ENCODE measurements at places on chromosomes 3 and 15. TPM values are rescaled to one million over a fixed set of nuclear protein-coding genes. Genes with fewer than 3 reads are reported as not detected.
A peak's percentile ranks its signal among the peaks of the same experiment; 100 is the strongest.

DNA sequence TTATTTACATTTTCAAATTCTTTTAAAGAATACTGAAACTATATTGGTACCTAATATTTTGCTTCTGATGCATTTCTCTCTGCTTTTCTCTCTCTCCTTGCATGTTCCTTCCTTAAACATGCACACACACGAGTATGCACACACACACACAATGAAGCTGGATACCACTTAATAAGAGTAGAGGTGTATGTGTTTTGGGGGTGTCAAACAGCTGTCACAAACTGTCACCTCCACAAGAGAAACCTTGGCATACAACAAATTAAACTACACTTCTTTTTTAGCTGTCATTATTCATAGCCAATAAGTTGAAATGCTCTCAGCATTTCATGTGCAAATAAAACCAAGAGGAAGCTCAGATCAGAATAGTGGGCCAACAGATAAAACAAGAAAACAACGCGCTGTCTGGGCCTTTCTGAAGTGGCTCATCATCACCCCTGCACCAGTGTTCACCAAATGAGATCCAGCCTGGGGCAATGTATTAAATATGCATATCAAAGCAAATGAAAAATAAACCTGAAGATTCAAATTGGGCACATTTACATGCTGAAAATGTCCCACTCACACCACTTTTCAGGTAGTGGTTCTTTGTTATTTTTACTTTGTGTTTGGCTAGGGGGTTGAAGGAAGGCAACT, 9.7 kb downstream of the MEIS2 start:
- DNase-seq = no peak

DNA sequence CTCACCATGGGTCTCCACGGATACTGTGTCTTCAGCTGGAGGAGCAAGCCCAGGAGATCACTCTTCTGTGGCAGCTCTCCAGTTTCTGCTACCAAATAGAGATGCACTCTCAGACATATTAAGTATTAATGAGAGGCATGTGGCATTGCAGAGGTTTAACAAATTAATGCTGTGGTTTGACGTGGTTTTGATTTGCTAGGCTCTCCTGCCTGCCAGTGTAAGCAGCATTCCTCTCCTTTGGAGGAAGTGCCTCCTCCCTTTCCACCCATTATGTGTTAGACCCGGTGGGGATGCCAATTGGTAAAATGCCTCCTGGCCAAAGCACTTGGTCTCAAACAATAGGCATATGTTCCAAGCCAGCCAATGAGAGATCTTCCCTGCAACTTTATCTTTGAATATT, 124.8 kb downstream of the MYLK start:
- peak; percentile 68 for DNase-seq

DNA sequence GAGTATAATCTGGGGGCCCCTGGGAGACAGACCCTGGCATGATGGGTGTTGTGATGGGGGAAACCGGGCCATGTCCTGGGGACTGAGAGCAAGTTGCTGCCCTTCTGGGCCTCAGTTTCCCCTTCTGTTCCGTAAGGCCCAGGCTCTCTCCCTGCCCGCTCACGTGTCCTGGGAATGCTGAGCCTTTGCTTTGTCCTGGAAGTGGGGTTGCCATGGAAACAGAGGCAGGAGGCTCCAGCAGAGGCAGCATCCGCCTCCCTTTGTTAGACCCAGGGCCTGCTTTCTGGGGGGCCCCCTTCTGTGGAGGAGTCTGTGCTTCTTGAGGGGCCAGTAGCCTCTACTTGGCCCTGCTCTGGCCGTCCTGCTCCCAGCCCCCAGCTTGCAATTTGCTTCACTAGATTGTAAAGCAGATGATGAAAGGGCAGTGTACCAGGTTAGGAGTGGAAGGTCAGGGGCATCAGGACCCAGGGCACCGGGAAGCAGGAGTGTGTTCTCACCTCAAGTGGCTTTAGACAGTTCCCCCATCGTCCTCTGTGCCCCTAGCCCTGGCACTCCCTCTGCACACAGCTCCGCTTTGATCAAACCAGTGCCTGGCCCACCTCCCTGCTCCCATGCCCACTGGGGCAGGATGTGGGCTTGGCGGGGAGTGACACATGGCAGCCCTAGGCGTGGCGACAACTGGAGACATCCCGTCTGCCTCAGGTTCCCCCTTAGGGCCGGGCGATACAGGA, 105.6 kb downstream of the FBLN2 start:
- peak; percentile 88 for DNase-seq

C3orf33 gene
- total RNA-seq = 4.7 TPM

TGM4 gene
- total RNA-seq = not detected

ZIC1 gene
- total RNA-seq = 2.1 TPM

GRCh38 chr15:81777546-81777945, 268.3 kb downstream of the MEX3B start:
- DNase-seq = no peak

TUSC2 gene
- total RNA-seq = 15.9 TPM

DNA sequence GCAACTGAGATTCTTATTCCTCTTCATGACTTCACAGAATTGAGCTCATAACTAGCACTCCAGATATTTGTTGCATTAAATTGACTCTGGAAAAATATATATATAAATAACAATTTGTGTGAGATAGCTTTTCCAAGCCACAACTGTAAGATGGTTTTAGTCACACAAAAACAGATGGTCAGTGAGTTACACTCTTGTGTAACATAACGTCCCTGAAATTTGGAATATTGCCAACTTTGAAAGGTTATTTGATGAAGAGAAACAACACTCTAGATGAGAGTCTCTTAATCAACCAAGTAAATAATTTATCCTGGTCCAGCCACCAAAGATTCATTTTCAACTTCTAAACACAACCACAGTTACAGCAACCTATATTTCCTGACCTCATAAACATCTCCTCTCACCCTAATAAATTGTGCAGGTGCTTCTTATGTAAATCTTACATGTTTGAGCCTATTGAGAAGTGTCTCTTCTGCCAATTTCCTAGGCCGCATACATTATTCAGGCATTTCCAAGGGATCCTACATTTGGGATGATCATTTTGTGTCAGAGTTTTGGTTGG, 84.9 kb upstream of the ACP3 start:
- DNase-seq = no peak

COL6A5 gene
- total RNA-seq = not detected

CHRNA7 gene
- not detected for total RNA-seq

- no peak for DNase-seq
Observed at GRCh38 chr3:50486219-50486888, 17.1 kb downstream of the CACNA2D2 start.

ASB14 gene
- total RNA-seq = not detected

DNA sequence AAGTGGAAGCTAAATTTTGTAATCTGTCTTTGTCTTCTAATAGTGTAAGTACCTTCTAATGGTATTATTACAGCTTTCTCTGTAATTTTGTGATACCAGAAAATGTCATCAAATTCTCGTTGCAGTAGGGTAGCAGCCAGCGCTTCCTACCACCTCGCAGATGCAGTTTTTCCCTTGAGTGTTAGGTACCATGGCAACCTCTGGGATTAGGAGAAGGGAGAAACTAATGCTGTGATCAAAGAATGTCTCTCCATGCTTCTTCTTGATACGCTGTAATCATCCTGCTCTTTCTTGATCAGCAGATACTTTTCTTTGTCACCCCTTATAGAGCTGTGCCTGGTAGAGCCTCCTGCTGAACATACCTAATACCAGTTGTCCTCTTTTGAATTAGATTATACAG, 27.7 kb downstream of the SRP14 start:
- DNase-seq = no peak

- no peak for DNase-seq
Observed at GRCh38 chr3:37456781-37457180, 282.4 kb upstream of the LRRFIP2 start.

DNA sequence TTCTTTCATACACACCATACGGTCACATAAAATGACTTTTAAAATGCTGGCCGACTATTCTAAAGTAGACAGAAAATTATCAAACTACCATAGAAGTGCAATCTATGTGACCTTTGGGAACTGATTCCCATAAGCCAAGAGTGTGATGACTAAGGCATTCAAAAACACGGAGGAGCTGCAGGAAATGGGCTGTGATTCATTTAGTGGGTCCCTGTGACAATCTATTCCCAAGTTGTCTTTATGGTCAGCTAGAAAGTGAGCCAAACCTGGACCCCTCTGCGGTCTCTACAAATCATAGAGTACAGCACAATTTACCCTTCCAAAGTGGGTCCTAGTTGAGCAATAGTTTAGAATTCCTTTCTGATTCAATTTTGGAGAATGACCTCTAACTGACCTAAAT, 251.5 kb upstream of the CBLB start:
- DNase-seq = no peak

DNA sequence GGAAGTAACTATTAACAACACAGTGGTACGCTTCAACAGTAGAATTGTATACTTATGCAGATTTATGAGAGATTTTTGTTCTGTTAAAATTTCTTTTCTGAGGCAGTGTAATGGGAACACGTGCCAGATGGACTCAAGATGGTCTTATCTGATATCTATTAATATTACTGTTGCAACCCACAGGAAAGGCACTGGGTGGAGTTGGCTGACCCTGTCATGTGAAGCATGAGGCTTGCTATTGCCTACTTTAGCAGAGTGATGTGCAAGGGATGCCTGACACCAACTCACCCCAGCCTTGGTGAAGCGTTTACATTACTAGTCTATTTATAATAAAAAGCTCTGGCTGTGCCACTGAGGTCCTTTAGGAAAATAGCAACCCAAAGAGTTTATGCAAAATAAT, 19.8 kb upstream of the ARNT2 start:
- no peak for DNase-seq

NUSAP1 gene
- total RNA-seq = 14.1 TPM

GRCh38 chr15:49239105-49239504, 69.1 kb downstream of the GALK2 start:
- DNase-seq = no peak

- DNase-seq = peak; percentile 61
Observed at GRCh38 chr15:29736012-29736743, 86.1 kb downstream of the TJP1 start.

CASR gene
- total RNA-seq = not detected

GRCh38 chr15:25706176-25706955, 156.8 kb downstream of the ATP10A start:
- DNase-seq = no peak

GPR27 gene
- total RNA-seq = not detected

GRCh38 chr3:42906070-42906847, at the start of gene ZNF662:
ZNF662 (plus strand) TSS chr3:42906142; CDS start chr3:42908115, 1,973 bp downstream.
- DNase-seq = peak; percentile 92

GRCh38 chr3:12910356-12911099, 69.2 kb upstream of the RPL32 start:
- DNase-seq = no peak

GRCh38 chr3:129195731-129196256, 12.1 kb upstream of the CNBP start:
- peak; percentile 92 for DNase-seq

GRCh38 chr3:145269106-145269505, 891.9 kb downstream of the PLOD2 start:
- DNase-seq = no peak

GRCh38 chr3:195188426-195188927, 82.5 kb downstream of the XXYLT1 start:
- DNase-seq = no peak

DNA sequence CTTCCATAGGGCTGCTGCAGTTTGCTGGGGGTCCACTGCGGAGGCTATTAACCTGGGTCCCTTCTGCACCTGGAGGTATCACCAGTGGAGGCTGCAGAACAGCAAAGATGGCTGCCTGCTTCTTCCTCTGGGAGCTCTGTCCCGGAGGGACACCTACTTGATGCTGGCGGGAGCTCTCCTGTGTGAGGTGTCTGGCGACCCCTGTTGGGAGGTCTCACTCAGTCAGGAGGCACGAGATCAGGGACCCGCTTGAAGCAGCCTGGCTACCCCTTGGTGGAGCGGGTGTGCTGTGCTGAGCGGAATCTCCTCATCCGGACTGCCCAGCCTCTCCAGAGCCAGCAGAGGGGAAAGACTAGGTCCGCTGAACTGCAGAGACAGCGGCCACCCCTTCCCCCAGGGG, 56.0 kb upstream of the CTXND1 start:
- no peak for DNase-seq

BNC1 gene
- 3.3 TPM for total RNA-seq

- DNase-seq = no peak
Observed at GRCh38 chr3:168427835-168428475, 332.2 kb upstream of the GOLIM4 start.

- no peak for DNase-seq
Observed at GRCh38 chr3:152253514-152253913, 15.2 kb upstream of the MBNL1 start.

- DNase-seq = peak; percentile 76
Observed at GRCh38 chr15:91522605-91523332, 330.7 kb upstream of the SLCO3A1 start.

OR4F6 gene
- not detected for total RNA-seq

GRCh38 chr15:76235186-76235826, 76.0 kb downstream of the ETFA start:
- no peak for DNase-seq

RARRES1 gene
- total RNA-seq = 19.5 TPM

C3orf70 gene
- total RNA-seq = 1.4 TPM

- DNase-seq = no peak
Observed at GRCh38 chr3:186143250-186143649, 34.4 kb upstream of the ETV5 start.

DNA sequence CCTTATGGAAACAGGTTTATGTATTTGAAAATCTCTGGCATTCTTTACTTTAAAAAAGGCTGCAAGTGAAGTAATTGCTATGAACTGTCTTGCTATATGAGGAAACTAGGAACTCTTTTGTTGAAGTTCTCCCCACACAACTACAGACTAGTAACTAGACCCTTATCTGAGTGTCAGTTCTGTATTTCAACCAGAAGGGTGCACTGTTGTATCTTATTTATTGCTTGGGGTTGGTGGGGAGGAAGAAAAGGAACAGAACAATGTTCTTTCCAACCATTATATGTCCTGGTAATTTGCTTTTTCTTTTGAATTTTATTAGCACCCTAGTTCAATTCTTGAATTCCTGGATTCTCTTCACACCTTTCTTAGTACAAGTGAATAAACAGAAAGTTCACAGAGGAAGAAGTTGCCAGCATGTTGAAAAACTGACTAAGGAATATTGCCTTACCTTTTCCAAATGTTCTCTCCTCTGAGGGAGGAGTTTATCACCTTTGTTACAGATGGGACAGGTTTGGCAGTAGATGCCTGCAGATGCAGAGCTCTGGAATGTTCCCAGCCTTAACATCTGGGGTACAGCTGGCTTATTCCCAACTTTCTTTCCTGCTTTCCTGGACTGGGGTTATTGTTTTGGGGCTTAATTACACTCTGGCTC, 162.4 kb upstream of the CFAP20DC start:
- no peak for DNase-seq

DNA sequence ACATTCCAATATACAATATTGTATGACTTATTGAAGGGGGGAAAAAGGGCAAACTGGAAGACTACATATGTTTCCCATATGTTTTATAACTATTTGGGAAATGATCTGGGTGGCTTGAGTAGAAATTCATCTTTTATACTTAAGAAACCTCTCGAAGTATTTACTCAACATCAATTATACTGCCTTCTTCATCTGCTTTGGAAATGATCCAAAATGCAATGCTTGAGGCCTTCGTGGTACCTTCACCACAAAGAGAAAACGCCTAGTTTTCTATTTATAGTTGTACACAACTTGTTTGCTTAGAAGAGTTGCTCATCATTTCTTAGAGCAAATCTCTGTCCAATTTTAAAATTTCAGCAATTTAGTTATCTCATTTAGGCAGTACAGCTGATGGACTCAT, 18.8 kb downstream of the ACKR4 start:
- no peak for DNase-seq

Measured in osteoblast (primary cell).